ENCODE measurements at places on chromosomes 2 and 18.

GRCh38 chr2:24191848-24192247 is 17.0 kb downstream of the FAM228A start:
- no peaks in the 10 kb centered on the region for H3K4me1 ChIP-seq
- no peak overlapping the region for H3K27ac ChIP-seq
- H3K4me3 ChIP-seq = no peak overlapping the region
- H3K36me3 ChIP-seq = peaks cover 6% of the 10 kb centered on the region

GRCh38 chr2:230980468-230980867 is 15.5 kb upstream of the SPATA3 start:
- peaks cover 42% of the 10 kb centered on the region for H3K4me1 ChIP-seq
- DNase-seq = no peak
- peaks cover 5% of the 10 kb centered on the region for H3K36me3 ChIP-seq
- peak overlapping the region; percentile 2 for H3K27ac ChIP-seq
- peak overlapping the region; percentile 60 for H3K4me3 ChIP-seq

- H3K27me3 ChIP-seq = peaks cover 8% of the 10 kb centered on the region
- H3K27ac ChIP-seq = no peak overlapping the region
- H3K36me3 ChIP-seq = no peaks in the 10 kb centered on the region
- H3K4me1 ChIP-seq = peaks cover 3% of the 10 kb centered on the region
- DNase-seq = no peak
Measured at GRCh38 chr2:23545811-23546210, 160.8 kb downstream of the KLHL29 start.

GRCh38 chr2:205276116-205276777 is 406.1 kb upstream of the NRP2 start:
- no peaks in the 10 kb centered on the region for H3K4me1 ChIP-seq
- no peak overlapping the region for H3K4me3 ChIP-seq
- no peak for DNase-seq

- no peak overlapping the region for H3K4me3 ChIP-seq
- H3K27ac ChIP-seq = no peak overlapping the region
- no peaks in the 10 kb centered on the region for H3K27me3 ChIP-seq
- no peak for DNase-seq
Measured at GRCh38 chr2:133292259-133292658, 276.0 kb downstream of the NCKAP5 start.

DNA sequence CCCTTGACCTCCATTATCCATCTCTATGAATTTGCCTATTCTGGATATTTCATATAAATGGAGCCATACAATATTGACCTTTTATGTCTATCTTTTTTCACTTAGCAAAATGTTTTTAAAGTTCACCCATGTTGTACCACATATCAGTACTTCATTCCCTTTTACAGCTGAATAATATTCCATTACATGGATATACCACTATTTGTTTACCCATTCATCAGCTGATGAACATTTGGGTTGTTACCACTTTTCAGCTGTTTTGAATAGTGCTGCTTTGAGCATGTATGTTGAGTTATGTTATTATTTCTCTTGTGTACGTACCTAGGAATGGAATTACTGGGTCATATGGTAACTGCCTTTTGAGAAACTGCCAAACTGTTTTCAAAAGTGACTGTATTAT is 93.7 kb upstream of the DNMT3A start:
- no peak overlapping the region for H3K27ac ChIP-seq
- H3K27me3 ChIP-seq = no peaks in the 10 kb centered on the region
- H3K36me3 ChIP-seq = peaks cover 4% of the 10 kb centered on the region
- peaks cover 19% of the 10 kb centered on the region for H3K4me1 ChIP-seq
- no peak for DNase-seq

- no peak overlapping the region for H3K27ac ChIP-seq
- H3K36me3 ChIP-seq = peaks cover 36% of the 10 kb centered on the region
- peaks cover 7% of the 10 kb centered on the region for H3K27me3 ChIP-seq
Measured at GRCh38 chr2:196040218-196040617, 28.4 kb downstream of the DNAH7 start.

DNA sequence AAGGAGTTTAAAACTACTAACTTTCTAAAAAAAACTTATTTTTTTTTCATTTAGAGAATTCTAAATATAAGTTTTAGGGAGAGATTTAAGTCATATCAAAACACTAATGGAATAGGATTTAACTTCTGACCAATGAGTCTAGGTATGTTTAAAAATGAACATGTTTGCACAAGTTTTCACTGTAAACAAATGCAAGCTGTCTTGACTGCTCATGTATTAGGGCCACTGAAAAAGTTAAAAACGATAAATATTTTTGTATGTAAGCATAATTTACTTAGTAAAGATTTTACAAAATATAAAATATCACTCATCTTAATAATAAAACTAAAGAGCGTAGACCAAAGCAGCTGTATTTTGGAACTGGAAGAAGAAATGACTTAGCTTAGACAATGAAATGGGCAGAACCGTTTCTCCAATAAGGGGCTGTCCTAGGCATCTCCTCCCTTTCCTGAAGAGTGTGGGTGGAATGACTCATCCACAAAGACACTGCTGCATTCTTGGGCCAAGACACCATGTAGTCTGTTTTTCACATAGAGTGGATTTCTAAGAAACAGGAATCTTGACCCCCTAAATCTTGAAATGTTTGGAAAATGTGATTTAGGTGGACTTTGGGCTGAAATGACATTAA is 118.8 kb downstream of the MEP1B start:
- no peaks in the 10 kb centered on the region for H3K36me3 ChIP-seq
- no peak overlapping the region for H3K4me3 ChIP-seq
- no peaks in the 10 kb centered on the region for H3K4me1 ChIP-seq

- H3K4me3 ChIP-seq = peak overlapping the region; percentile 18
- peaks cover 51% of the 10 kb centered on the region for H3K27me3 ChIP-seq
- no peak overlapping the region for H3K27ac ChIP-seq
- DNase-seq = no peak
- no peaks in the 10 kb centered on the region for H3K36me3 ChIP-seq
- peaks cover 18% of the 10 kb centered on the region for H3K4me1 ChIP-seq
Measured at GRCh38 chr2:101149241-101150192, 1.7 kb downstream of the TBC1D8 start.

- no peak for DNase-seq
- no peaks in the 10 kb centered on the region for H3K27me3 ChIP-seq
- peak overlapping the region; percentile 52 for H3K27ac ChIP-seq
- no peaks in the 10 kb centered on the region for H3K36me3 ChIP-seq
Measured at GRCh38 chr18:24000613-24001490, 13.7 kb upstream of the TTC39C start.
